ENCODE measurements at places on chromosomes 3 and 15. TPM values are rescaled to one million over a fixed set of nuclear protein-coding genes. Genes with fewer than 3 reads are reported as not detected.
A peak's percentile ranks its signal among the peaks of the same experiment; 100 is the strongest.

- no peaks in the 10 kb centered on the region for H3K4me1 ChIP-seq
- no peak overlapping the region for H3K27ac ChIP-seq
- DNase-seq: no peak
- peaks cover 78% of the 10 kb centered on the region for H3K36me3 ChIP-seq
Observed at GRCh38 chr15:43463507-43463906, 29.4 kb downstream of the TP53BP1 start.

DNA sequence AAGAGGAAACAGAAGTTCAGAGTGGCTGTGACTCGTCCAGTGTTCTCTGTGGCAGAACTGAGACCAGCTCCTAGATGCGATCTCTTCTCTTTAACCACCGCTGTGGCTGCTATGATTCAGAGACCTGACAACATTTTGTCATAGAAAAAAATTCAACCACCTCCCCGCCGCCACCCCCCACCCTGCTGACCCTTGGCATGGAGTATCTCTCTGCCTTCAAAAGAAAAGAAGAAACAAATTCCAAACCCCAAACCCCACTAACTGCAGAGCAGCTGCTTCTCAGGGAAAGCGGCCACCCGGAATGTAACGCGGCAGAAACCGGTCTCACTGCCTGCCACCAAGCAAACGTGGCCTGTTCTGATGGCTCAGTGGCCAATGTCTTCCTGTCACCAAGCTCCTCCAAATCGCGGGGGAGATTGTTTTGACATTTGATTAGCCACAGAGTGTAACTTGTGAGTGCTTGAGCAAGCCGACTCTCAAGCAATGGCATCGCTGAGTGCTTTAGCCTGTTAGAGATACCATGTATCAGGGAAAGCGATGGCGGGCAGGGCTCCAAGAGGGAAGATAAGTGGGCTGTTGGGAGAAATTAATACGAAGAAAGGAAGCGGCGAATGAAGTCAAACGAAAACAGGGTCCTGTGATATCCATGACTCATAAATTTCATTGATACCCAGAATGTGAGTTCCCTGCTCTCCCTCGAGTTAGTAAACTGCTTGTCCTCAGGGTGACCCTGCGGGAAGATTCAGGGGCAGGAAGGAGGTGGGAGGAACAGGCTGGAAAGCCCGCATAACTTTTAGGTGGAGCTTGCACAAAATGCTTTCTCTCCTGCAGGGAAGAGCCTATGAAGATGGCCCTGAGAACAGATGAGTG lies 44.8 kb upstream of the TLE3 start:
- no peaks in the 10 kb centered on the region for H3K36me3 ChIP-seq
- H3K27ac ChIP-seq: no peak overlapping the region
- no peak overlapping the region for H3K4me3 ChIP-seq
- peak; percentile 50 for DNase-seq
- no peaks in the 10 kb centered on the region for H3K27me3 ChIP-seq
- no peaks in the 10 kb centered on the region for H3K4me1 ChIP-seq

- no peak for DNase-seq
- H3K36me3 ChIP-seq: no peaks in the 10 kb centered on the region
- no peaks in the 10 kb centered on the region for H3K4me1 ChIP-seq
- H3K4me3 ChIP-seq: no peak overlapping the region
- no peak overlapping the region for H3K27ac ChIP-seq
Observed at GRCh38 chr3:73177827-73178226, 116.4 kb downstream of the EBLN2 start.

DNA sequence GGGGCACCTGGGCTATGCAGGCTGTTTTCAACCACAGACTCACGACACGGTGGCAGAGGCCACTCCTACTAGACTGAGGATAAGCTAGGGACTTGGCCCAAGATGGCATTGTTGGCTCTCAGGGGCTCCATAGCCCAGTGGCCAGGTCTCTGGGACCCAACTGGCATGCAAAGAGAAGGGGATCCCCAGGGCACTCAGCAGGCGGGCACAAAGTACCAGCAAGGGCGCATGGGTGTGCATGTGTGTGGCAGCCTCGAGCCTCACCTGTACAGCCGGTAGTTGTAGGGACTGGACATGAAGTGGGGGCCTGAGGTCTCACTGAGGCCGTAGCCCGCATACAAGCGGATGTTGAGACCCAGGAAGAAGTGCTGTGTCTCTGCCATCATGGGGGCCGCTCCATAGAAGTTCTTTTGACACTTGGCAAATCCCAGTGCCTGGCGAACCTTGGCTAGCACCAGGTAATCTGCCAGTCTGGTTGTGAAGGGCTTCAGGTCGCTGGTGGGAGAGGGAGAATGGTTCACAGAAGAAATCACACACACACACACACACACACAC lies 30.2 kb downstream of the IDH3A start:
- H3K27me3 ChIP-seq: no peaks in the 10 kb centered on the region
- no peak overlapping the region for H3K27ac ChIP-seq
- no peaks in the 10 kb centered on the region for H3K4me1 ChIP-seq
- peak; percentile 46 for DNase-seq
- no peak overlapping the region for H3K4me3 ChIP-seq

GRCh38 chr15:78873793-78874765 lies 1.4 kb downstream of the MORF4L1 start:
- H3K36me3 ChIP-seq: no peaks in the 10 kb centered on the region
- H3K4me1 ChIP-seq: peaks cover 40% of the 10 kb centered on the region
- DNase-seq: no peak
- H3K27me3 ChIP-seq: no peaks in the 10 kb centered on the region
- peak overlapping the region; percentile 99 for H3K27ac ChIP-seq

DNA sequence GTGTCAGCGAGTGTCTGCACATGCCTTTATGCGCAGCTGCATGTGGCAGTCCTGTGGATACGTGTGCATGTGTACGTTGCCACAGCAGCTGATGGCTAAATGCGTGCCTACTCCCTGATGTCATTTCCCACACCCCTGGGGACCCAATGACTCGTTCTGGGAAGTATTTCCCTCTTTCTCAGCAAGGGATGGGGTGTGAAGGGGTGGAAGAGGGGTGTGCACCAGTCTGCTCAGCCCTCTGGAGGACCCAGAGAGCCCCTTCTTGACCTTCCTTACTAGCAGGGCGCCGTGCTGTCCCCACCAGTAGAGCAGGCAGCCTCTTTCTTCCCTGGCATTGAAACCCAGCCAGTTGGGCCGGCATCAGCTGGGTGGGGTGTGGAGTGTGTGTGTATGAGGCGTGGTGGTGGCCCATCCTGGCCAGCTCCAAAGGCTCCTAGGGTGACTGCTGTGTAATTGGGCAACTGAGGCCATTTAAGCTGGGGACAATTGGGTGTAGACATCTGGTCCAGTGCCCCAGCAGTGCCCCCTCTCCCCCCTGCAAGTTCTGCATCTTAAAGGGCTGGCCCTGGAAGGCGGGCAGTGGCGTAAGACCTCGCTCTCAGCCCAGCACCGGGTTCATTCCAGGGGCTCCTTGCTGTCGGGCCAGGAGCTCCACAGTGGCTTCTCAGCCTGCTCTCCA lies 19.2 kb downstream of the SNX33 start:
- peak; percentile 81 for DNase-seq
- peaks cover 13% of the 10 kb centered on the region for H3K4me1 ChIP-seq
- no peaks in the 10 kb centered on the region for H3K27me3 ChIP-seq

DNA sequence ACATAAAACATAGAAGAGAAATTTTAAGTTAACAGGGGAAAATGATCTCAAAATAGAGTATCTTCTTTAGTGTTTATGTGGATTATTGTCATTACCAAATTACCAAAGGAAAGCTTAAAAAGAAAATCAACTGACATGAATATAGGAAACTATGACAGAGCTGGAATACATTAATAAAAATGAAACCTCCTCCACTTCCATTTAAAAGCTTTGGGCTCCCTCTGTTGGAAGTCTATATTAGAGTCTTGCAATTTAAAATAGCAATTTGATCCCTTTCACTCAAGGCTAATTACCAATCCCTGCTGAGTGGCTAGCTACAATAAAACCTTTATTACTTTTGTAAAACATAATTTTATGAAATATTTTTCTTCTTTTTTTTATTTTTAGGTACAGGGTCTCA lies 61.4 kb upstream of the IMPG2 start:
- DNase-seq: no peak
- H3K27me3 ChIP-seq: no peaks in the 10 kb centered on the region
- H3K4me3 ChIP-seq: no peak overlapping the region
- peaks cover 10% of the 10 kb centered on the region for H3K4me1 ChIP-seq
- no peak overlapping the region for H3K27ac ChIP-seq
- no peaks in the 10 kb centered on the region for H3K36me3 ChIP-seq

GRCh38 chr3:172367205-172368105 lies 80.8 kb downstream of the GHSR start:
- no peak overlapping the region for H3K27ac ChIP-seq
- H3K27me3 ChIP-seq: no peaks in the 10 kb centered on the region
- no peak for DNase-seq
- H3K36me3 ChIP-seq: peaks cover 3% of the 10 kb centered on the region

DNA sequence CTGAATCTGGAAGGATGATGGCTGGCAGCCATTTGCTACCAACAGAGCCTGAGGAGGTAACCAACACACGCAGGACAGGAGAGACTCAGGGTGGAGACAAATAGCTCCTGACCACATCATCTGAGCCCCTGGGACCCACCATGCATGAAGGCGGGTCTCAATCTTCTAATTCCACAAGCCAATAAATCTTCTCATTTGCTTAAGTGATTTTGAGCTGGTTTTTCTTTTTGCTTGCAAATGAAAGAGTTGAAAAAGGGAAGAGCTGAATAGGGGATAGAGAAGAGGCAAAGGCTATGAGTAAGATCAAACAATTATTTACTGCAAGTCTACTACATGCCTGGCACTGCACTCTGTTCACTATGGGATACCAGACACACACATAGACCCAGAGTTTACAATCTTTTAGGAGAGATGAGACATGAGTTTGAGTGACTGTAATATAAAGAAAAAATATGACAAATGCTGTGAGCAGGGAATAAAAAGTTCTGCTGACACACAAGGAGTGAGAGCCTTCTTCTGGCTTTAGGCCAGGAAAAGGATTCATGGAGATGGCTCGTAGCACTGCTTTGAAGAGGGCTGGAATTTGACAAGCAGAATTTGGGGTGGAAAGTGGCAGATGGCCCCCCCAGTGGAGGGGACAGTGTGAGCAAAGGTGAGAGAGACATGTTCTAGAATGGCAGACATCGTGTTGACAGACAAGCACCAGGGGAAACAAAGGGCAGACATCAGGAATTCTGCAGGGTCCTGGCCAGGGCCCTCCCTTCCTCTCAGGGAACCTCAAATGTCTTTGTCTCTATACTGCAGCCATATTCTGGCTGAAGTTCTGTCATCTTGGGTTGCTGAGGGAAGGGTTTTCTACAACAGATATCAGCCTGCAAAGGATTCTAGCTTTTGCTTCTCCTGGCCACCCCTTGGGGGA lies 69.8 kb upstream of the WNT5A start:
- no peak for DNase-seq
- H3K36me3 ChIP-seq: no peaks in the 10 kb centered on the region
- H3K27me3 ChIP-seq: no peaks in the 10 kb centered on the region

- no peak overlapping the region for H3K4me3 ChIP-seq
- H3K27me3 ChIP-seq: no peaks in the 10 kb centered on the region
- DNase-seq: peak; percentile 78
- peaks cover 9% of the 10 kb centered on the region for H3K4me1 ChIP-seq
Observed at GRCh38 chr15:78012643-78013077, 64.9 kb downstream of the TBC1D2B start.

- H3K27me3 ChIP-seq: no peaks in the 10 kb centered on the region
- H3K27ac ChIP-seq: no peak overlapping the region
- DNase-seq: no peak
- H3K4me3 ChIP-seq: no peak overlapping the region
- no peaks in the 10 kb centered on the region for H3K36me3 ChIP-seq
Observed at GRCh38 chr3:151804267-151804666, 9.6 kb upstream of the AADAC start.

DNA sequence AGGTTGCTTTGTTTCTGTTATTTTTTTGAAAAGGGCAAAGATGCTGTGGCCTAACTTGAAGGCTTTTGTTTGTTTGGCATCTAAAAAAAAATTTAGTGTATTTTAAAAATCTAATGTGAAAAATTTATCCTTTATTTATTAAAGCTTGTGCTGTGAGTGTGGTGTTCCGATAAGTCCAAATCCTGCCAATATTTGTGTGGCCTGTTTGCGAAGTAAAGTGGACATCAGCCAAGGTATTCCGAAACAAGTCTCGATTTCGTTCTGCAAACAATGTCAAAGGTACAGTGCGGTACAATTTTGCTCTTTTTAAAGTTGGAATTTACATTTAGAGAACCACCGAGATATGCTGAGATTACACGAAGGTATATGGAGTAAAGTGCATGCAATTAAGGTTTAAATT lies 3.7 kb downstream of the NMD3 start:
- H3K27me3 ChIP-seq: no peaks in the 10 kb centered on the region
- H3K36me3 ChIP-seq: peaks cover 3% of the 10 kb centered on the region
- H3K4me3 ChIP-seq: no peak overlapping the region
- no peak for DNase-seq
- H3K4me1 ChIP-seq: peaks cover 19% of the 10 kb centered on the region
- no peak overlapping the region for H3K27ac ChIP-seq

- H3K4me3 ChIP-seq: no peak overlapping the region
- no peaks in the 10 kb centered on the region for H3K36me3 ChIP-seq
- H3K27ac ChIP-seq: no peak overlapping the region
- H3K27me3 ChIP-seq: no peaks in the 10 kb centered on the region
- no peaks in the 10 kb centered on the region for H3K4me1 ChIP-seq
Observed at GRCh38 chr3:135034891-135035440, 239.9 kb downstream of the EPHB1 start.

GRCh38 chr15:66985653-66986052 lies 79.7 kb upstream of the SMAD3 start:
- H3K27ac ChIP-seq: no peak overlapping the region
- H3K36me3 ChIP-seq: no peaks in the 10 kb centered on the region
- no peaks in the 10 kb centered on the region for H3K27me3 ChIP-seq
- H3K4me1 ChIP-seq: no peaks in the 10 kb centered on the region
- H3K4me3 ChIP-seq: no peak overlapping the region

- H3K4me3 ChIP-seq: no peak overlapping the region
- H3K27me3 ChIP-seq: no peaks in the 10 kb centered on the region
- DNase-seq: no peak
- no peaks in the 10 kb centered on the region for H3K4me1 ChIP-seq
- H3K36me3 ChIP-seq: no peaks in the 10 kb centered on the region
Observed at GRCh38 chr3:38314112-38314763, 32.1 kb downstream of the SLC22A14 start.

DNA sequence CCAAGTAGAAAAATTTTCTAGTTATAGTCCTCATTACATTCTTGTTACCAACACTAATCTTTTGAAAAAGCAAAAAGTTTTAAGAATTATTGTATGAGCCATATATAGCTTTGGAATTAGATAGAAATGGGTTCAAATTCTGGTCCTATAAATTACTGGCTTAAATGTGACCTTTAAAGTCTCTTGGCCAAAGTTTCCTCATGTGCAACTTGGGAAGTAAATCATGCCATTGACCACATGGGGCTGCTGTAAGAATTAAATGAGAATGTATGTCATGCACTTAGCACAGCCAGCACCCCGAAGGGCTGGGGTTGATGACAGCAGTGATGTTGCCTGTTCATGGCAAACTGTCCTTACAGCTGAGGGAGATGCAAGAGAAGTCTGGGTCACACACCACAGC lies 108.3 kb downstream of the TOP2B start:
- no peak overlapping the region for H3K4me3 ChIP-seq
- no peak overlapping the region for H3K27ac ChIP-seq
- no peaks in the 10 kb centered on the region for H3K36me3 ChIP-seq
- DNase-seq: no peak
- H3K4me1 ChIP-seq: peaks cover 7% of the 10 kb centered on the region

IGSF10 gene
- total RNA-seq: 0.52 TPM

SLC6A20 gene
- total RNA-seq: 0.54 TPM

NOX5 gene
- total RNA-seq: 0.06 TPM

CDHR4 gene
- not detected for total RNA-seq

FAM107A gene
- 18.4 TPM for total RNA-seq

SLCO2A1 gene
- 4.2 TPM for total RNA-seq

CACNA2D2 gene
- 1.5 TPM for total RNA-seq

NR2E3 gene
- total RNA-seq: not detected

STRIT1 gene
- 714 TPM for total RNA-seq

GABRB3 gene
- total RNA-seq: 0.60 TPM

TGM5 gene
- total RNA-seq: not detected

THSD4 gene
- total RNA-seq: 2.9 TPM

GOLGA6A gene
- 1.1 TPM for total RNA-seq

HGD gene
- not detected for total RNA-seq
